ENCODE measurements at places on chromosomes 7 and 10. TPM values are rescaled to one million over a fixed set of nuclear protein-coding genes. Genes with fewer than 3 reads are reported as not detected.

The KAT6B gene
- total RNA-seq = 9.4 TPM

DNA sequence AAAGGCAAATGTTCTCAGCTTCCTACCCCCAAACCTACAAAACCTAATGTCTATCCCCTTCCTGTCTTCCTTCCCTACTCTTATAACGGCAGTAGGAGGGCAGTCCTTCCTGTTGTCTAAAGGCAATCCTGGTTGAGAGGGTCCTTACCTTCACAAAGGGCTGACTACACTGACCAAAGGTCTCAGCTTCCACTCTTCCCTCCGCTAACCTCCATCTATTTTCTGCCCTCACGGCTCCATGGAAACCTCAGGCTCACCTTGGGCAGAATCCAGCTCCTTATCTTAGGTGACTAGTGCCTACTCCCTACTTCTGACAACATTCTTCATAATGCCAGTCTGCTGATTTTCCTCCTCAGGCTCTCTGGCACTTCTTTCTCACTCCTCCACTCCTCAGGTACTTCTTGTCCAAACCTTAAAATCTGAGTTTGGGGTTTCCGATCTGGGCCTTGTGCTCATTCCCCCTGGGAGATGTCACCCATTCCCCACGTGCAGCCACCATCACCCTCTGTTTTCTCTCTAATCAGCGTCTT is 542 bp downstream of the FBXL13 start:
- no peak for DNase-seq

DNA sequence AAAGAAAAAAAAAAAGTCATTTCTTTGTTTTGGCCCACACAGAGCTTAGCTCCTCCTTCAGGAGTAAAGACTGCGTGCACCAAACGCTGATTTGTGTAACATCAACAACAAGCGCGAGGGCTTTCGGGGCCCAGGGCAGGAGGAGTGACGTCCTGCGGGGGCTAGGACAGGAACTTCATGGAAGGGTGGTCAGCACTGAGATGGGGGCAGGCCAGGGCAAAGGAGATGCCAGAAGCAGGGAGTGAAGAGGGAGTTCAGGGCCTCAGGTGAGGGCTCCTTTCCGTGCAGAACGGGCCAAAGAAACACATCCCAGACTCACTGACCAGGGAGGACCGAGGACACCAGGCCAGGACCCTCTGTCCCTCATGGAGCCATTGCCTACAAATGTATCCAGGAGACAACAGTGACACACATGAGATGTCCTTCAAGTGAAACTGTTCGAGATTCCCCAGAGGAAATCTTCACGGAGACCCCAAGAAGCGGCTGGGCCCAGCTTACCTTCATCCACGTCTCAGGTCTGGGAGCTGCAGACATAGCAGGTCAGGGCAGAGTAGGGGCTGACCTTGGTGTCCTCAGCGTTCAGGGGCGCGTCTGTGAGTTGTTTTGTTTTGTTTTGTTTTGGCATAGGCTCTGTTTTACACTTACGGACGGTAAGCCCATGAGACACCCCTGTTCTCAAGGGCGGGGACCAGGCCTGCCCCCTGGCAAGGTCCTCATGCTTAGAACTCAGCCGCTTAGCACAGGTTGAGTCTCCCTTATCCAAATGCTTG is 30.4 kb upstream of the SHH start:
- no peak for DNase-seq

DNA sequence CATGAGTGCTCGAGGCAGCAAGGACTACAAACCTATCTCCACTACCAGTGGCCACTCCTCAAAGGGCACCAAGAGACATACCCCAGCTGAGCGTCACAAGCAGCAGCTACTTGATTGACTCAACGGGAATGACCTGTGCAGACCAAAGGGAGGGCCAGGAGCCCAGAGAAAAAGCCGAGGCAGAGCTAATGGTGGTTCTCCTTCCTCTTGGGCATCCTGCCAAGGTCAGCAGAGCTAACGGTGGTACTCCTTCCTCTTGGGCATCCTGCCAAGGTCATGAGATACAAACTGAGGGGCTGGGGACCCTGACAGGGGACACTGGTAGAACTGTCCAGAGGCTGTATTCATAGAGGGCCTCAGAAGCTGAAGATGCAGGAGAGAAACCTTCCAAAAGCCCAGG is 60.4 kb downstream of the FAM53B start:
- DNase-seq = no peak

DNA sequence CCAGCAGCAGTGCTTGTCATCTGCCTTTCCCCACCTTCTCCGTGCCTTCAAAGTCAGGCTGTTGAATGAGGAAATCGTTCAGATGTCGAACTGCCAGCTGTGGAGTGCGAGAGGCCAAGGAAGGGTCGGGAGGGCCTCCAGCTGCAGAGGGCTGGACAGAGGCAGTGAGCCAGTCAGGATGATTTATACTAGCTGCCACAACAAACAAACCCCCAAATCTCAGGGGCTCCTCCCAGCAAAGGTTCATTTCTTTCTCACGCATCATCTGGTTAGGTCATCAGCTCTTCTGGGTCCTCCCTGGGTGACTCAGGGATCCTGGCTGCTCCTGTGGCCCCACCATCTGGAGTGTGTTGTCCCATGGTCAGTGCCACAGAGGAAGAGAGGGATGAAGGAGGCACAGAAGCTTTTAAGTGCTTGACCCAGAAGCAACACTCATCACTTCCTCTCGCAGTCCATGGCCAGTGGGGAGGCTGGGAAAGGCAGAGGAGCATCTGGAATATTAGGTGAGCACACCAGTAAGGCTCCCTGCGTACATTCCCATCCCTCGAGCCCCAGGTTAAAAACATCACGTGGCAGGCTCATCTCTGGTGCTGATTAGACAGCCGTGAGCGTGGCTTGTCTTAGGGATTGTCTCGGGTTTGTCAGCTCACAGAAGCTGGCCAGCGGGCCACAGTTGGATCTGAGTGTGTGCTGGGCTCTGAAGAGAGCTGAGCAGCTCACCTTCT is 140.7 kb downstream of the RGS10 start:
- DNase-seq = no peak

The PIK3CG gene
- 0.53 TPM for total RNA-seq

DNA sequence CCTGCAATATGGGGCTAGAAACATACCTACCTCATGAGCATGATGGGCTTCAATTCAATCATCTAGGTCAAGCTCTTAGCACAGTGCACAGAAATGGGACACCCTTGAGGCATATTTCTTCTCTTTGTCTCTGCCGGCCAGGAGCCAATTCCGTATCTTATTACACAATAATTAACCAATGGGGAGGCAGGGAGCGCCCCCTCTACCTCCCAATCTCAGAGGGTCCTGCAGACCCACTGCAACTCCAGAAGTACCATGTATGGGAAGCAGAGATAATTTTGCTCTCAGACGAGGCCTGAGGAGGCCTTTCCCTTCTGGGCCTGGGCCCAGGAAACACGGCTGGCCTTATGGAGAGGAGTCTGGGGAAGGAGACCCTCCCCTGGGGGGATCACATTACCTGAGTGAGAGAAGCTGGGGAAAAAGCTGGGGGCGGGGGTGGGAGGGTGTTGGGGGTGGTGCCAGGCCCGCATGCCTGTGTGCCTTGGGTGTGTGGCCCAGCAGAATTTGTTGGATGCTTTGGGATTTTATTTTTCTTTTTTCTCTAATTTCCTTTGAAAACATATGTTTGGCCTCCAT is 155.5 kb downstream of the UBE2H start:
- DNase-seq = no peak

DNA sequence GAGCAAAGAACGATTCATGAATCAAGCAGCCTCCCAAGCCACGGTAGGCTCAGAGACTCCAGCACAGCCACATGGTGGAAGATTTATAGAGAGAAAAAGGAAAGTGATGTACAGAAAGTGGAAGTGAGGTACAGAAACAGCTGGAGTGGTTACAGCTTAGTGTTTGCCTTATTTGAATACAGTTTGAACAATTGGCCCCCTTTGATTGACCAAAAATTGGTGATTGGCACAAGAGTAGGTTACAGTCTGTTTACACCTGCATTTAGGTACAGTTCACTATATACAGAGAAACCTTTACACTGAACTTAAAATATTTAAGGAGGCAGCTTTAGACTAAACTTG is 136.4 kb upstream of the ASAH2 start:
- no peak for DNase-seq

- DNase-seq = no peak
Measured at GRCh38 chr7:1401011-1401410, 58.3 kb downstream of the MICALL2 start.

GRCh38 chr7:92806496-92806895 is 29.9 kb downstream of the CDK6 start:
- DNase-seq = no peak

DNA sequence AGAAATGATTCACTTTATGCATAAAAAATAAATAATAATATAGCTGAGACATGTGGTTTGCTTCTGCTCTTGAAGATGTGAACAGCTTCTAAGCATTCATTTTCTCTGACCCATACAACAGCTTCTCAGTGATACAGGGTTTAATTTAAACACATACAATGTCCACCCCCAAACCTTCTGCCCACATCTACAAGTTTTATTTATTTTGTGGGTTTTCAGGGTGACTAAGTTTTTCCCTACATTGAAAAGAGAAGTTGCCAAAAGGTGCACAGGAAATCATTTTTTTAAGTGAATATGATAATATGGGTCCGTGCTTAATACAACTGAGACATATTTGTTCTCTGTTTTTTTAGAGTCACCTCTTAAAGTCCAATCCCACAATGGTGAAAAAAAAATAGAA is 17.2 kb downstream of the INHBA start:
- DNase-seq = no peak

DNA sequence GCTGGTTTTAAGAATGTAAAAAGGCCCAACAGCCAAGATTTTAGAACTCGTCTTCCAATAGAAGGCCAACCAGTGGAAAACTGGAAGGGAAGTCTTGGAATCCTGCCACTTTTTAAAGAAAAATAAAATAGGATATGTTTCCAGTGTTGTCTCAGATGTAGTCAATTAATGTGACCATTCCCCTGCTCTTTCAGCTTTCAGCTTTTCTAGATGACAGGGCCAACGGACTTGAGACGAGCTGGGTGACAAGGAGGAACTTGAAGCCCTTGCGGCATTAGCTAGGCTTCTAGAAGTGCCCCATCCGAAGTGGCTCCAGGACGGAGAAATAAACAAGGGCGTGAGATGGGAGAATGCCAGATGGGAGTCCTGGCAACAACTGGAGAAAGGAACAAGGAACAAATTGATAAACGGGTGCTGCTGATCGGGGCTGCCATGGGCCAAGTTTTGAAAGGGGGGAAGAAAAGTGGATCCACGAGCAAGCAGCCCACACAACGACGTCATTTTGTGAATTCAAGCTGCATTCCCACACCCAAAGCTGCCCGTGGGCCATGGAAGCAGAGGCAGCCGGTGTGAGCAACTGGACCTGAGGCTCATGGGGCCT is 42.3 kb downstream of the CTBP2 start:
- DNase-seq = no peak

The MARVELD1 gene
- total RNA-seq = 2.4 TPM

The PDLIM1 gene
- total RNA-seq = 69.5 TPM

The OR6V1 gene
- total RNA-seq = not detected

GRCh38 chr7:93053949-93054943 is 63.5 kb downstream of the SAMD9 start:
- DNase-seq = no peak

DNA sequence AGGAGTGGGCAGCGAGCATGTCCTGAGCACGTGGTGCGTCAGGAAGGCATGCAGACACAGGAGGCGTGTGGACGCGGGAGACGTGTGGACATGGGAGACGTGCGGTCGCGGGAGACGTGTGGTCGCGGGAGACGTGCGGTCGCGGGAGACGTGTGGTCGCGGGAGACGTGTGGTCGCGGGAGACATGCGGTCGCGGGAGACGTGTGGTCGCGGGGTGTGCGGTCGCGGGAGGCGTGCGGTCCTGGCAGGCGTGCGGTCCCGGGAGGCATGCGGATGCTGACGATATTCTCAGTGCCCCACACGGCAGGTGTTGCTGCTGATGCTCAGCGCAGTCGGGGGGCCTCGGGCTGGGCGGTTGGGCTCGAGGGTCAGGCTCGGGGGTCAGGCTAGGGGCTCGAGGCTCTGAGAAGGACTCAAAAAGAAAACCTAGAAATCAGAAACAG is 94.2 kb downstream of the NKX6-2 start:
- peak; percentile 45 for DNase-seq

The CNTNAP2 gene
- total RNA-seq = 4.0 TPM

The TBX20 gene
- total RNA-seq = 0.40 TPM

GRCh38 chr10:19049567-19049966 is 966 bp downstream of the MALRD1 start:
- DNase-seq = no peak

The OR2A1 gene
- 0.09 TPM for total RNA-seq

The PITRM1 gene
- total RNA-seq = 59.5 TPM

GRCh38 chr7:132390705-132391104 is 185.6 kb downstream of the PLXNA4 start:
- DNase-seq = no peak

DNA sequence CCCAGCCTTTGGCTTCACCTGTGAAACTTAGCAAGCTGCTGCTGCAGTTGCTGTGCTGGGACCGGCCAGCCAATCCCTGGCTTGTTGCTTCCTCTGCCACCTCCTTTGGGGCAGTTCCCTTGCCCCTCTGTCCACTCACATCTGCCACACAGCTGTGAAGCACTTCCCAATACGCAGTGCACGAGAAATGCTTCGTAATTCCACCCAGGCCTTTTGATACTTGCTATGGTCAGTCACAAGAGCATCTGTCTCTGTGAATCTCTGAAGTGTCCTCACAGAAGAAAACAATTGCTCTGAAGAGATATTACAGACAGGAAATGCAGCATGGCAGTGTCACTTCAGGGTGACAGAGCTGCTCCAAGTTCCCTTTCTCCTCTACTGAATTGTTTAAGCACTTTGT is 208.5 kb downstream of the PTEN start:
- no peak for DNase-seq

The TRIM74 gene
- 0.88 TPM for total RNA-seq

- DNase-seq = no peak
Measured at GRCh38 chr10:34370126-34370525, 445.0 kb downstream of the PARD3 start.

GRCh38 chr10:31152421-31153135 is 120.9 kb upstream of the ZNF438 start:
- DNase-seq = no peak

DNA sequence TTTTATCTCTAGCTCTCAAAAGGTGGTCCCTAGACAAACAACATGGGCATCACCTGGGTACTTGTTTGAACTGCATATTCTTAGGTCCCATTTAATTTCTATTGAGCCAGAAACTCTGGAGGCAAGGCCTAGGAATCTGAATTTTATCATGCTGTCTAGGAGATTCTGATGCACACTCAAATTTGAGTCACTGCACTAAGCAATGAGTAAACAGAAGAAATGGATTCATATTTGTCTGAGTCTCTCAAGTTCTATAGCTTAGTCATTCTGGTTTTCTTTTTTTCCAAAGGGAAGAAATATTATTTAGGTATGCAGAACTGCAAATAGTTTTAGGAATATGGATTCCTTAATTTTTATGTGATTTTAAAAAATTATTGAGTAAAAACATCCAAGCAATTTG is 185.5 kb downstream of the SEMA3A start:
- DNase-seq = no peak

GRCh38 chr10:76553263-76554032 is 1084.2 kb downstream of the KCNMA1 start:
- DNase-seq = no peak

The NEUROG3 gene
- not detected for total RNA-seq

GRCh38 chr10:14254368-14254767 is 76.4 kb downstream of the FRMD4A start:
- DNase-seq = no peak
